Epithelial cell of proximal tubule (primary cell): ENCODE measurements at places on chromosomes 16 and 17. TPM values are rescaled to one million over a fixed set of nuclear protein-coding genes. Genes with fewer than 3 reads are reported as not detected.

DNA sequence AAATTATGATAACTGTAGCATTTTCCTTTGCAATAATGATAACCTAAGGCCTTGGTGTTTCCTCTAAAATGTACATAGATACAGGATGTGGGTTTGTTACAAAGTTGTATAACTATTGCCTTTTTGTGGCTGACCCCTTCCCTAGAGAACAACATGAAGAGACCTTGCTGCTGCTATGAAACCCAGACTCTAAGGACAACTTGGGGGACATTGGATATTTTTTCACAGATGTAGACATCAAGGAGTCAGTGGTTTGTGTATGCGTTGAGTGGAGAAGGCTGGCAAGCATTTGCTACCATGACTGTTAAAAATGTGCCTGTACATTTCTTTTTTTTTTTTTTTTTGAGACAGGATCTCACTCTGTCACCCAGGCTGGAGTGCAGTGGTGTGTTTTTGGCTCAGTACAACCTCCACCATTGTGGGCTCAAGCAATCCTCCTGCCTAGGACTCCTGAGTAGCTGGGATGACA lies 12.3 kb downstream of the HMOX2 start:
- DNase-seq = no peak

KNOP1 gene
- total RNA-seq = 16.5 and 27.4 TPM in 2 replicates

DNA sequence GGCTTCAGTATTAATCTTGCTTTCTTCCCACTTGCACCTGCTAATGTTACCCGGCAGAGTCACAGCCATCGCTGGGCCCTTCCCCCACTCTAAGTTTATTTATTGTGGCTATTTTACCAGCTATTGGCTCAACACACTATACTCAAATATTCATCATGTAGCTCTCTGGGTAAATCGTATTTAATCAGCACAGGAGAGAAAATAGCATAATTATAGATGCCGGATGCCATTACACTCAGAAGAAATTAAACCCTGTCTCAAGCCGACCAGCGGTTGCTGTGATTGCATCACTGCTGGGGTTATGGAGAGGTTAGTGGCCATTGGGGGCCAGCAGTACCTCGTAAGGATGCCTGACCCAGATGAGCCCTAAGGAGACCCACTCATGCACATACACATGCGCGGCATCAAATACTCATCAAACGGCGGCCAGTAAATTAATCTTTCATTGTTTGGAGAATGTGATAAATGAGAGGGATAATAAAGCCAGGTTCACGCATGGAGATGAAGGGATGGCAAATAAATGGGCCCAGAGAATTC lies 269.5 kb upstream of the ZFHX3 start:
- DNase-seq = no peak

DNA sequence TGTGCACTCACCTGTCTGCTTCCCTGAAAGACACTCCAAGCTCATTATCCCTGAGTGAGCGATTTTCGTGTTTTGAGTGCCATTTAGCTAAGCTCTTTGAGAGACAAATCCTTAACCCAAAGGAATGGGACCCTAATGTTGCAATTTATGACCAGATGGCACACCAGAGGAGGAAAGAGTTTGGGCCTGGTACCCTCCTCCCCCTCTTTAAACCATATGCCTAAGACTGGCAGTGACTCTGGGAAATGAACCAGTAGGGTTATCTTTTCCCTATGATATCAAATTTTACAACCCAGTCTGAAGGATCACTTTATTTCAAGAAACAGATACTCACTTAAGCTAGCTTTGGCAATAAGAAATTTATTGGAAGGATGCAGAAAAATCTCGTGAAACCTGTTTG lies 550.4 kb downstream of the TOX3 start:
- DNase-seq = no peak

DNA sequence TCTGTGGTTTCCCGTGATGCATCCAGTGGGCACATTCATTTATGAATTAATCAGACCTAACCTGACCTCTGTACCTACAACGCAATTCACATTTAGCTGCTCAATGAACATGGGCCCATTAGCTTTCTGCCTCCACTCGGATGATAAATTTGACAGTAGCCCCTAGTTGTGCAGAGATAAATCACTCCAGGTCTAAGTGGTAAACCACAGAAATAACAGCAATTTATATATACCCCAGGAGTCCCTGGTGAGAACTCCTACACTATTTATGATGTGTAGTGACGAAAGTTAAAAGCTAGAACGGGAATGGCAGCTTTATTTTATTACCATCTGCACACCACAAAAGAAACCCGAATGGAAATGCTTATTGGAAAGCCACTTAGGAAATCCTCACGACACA lies 371.5 kb downstream of the HAPSTR1 start:
- DNase-seq = no peak

KCNJ18 gene
- not detected in 2 replicates for total RNA-seq

GRCh38 chr17:74041869-74042640 lies 161.4 kb upstream of the RPL38 start:
- no peak for DNase-seq

- no peak for DNase-seq
Measured at GRCh38 chr17:41347869-41348760, 2.5 kb downstream of the KRT33A start.

KREMEN2 gene
- 0.72 and 4.2 TPM in 2 replicates for total RNA-seq

SF3B3 gene
- total RNA-seq = 65.9 and 168 TPM in 2 replicates

DNA sequence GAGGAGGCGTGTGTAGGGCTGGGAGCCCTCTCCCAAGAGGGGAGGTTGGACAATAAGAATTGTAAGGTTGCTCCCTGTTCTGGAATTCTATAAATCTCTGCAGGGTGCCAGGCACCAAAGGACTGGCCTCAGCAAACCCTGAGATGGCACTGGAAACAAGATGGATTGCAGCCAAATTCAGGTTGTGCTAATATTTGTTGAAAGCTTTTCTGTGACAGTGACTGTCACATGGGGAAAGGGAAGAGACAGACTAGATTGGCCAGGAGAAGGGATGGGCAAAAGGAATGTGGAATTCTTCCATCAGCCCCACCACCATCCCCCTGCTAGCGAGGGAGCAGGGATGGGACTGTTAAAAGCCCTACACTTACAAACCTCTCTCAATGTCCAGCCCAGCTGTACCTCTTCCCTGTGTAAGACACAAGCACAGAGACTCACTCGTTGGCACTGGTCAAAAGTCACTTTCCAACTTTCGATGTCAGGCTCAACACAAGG lies 62.4 kb downstream of the SOX9 start:
- DNase-seq = no peak

OR1F1 gene
- 0.52 TPM in 1 of 2 replicates, not detected in the other for total RNA-seq

TNP2 gene
- total RNA-seq = not detected in 2 replicates

- DNase-seq = no peak
Measured at GRCh38 chr17:12088035-12088434, 67.4 kb downstream of the MAP2K4 start.

DNA sequence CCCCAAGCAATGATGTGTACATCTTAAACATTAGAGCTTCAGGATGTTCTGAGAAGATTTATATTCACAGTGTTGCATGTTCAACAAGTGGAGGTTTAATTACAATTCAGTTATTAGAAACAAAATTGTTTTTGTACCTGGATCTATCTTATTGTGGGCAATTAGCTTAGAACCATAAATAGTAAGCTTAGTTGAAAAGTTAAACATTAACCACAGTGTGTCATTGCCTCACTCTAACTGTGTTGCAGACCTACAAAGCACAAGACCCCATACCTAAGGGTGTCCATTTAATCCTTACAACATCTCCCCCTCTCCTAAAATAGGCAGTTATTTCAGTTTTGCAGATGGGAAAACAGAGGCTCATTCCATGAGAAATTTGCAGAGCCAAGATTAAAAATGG lies 632.0 kb upstream of the SOX9 start:
- no peak for DNase-seq

CLEC19A gene
- total RNA-seq = not detected in 2 replicates

DNA sequence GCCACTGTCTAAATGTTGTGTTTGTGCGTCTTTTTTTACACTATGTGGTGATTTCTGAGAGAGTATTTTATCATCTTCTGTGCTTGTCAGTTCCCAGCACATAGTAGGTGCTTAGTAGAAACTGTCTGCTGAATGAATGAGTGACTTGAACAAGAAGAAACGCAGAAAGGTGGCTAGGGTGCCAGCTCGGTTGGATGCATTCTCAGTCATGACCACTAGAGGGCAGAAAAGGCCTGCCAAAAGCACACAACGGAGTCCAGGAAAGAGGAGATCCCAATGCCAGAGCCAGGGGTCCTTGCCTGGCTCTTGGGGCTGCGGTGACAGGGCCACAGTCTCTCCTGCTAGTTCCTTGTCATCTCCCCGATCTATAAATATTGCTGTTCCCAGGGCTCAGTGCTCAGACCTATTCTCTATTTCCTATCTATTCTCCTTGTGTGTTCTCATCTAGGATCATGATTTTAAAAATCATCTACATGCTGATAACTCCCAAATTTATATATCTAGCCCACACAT lies 57.3 kb upstream of the CCL1 start:
- no peak for DNase-seq

ZNF205 gene
- 15.8 and 22.1 TPM in 2 replicates for total RNA-seq

TADA2A gene
- total RNA-seq = 10.4 and 14.0 TPM in 2 replicates

SLC47A1 gene
- 0.52 and 1.7 TPM in 2 replicates for total RNA-seq

KRTAP3-2 gene
- not detected in 2 replicates for total RNA-seq

GRCh38 chr16:72561-73548 lies at the start of gene RHBDF1:
Gene RHBDF1 (minus strand): TSS chr16:72631. CDS start chr16:65015, 7,616 bp downstream.
- DNase-seq = no peak

DNA sequence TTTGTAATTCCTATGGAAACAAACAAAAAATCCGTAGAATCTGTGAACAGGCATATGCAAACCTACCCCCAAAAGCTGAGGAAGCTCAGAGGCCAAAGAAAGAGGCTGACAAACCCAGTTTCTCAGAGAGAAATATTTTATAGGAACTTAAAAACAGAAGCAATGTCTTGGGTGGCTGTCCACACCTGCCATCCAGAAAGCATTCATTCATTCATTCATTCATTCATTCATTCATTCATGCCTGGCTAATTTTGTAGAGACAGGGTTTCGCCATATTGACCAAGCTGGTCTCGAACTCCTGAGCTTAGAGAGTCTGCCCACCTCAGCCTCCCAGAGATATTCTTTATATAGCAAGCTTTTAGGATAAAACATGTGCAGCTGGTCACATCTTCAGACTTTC lies 154.3 kb downstream of the MRTFB start:
- DNase-seq = no peak

SLC38A8 gene
- not detected in 2 replicates for total RNA-seq

GRCh38 chr17:43070257-43070656 lies 45.2 kb downstream of the RND2 start:
- no peak for DNase-seq

GRCh38 chr17:79797492-79798298 lies 818 bp upstream of the CBX8 start:
- no peak for DNase-seq

APOH gene
- not detected in 2 replicates for total RNA-seq

GRCh38 chr16:90022209-90023077 lies 3.2 kb upstream of the DBNDD1 start:
- peak; percentile 33 for DNase-seq

DNA sequence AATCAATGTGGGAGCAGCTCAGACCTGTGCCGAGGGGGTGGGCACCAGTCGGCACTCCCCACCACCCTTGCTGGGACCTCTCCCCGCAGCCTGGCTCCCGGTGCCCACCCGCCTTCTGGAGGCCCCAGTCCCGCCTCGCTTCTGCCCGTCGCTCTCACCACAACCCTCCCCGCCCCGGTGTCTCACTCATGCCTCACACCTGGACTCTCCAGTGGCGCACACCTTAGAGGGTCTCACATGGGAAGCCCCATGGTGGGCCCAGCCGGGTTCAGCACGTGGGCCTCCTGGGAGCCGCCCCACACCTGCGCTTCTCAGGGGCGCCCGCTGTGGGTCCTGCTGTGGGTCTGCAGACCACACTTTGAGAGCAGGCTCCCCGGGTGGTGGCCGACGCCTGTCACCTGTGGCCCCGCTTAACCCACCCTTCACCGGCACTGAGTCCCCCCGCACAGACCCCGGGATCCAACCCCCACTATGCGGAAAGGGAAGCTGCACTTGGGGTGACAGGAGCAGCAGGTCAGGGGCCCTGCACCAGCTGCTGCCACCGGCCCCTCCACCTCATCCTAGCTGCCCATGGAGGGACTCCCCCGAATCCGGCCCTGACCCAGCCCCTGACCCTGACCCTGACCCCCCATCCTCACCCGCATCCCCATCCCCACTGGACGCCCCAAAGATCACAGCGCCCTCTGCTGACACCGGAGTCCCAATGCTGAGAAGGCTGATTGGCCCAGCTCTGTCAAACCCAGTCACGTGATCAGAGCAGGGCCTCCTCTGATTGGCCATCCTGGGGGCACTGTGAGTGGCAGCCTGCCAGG lies 27.4 kb upstream of the SLC38A10 start:
- no peak for DNase-seq

FNDC8 gene
- total RNA-seq = not detected in 2 replicates

- DNase-seq = peak; percentile 68
Measured at GRCh38 chr17:17710728-17711541, 29.7 kb downstream of the RAI1 start.

- DNase-seq = no peak
Measured at GRCh38 chr16:67170168-67170948, at the start of gene NOL3. Gene NOL3 (plus strand): TSS chr16:67170538.

DNA sequence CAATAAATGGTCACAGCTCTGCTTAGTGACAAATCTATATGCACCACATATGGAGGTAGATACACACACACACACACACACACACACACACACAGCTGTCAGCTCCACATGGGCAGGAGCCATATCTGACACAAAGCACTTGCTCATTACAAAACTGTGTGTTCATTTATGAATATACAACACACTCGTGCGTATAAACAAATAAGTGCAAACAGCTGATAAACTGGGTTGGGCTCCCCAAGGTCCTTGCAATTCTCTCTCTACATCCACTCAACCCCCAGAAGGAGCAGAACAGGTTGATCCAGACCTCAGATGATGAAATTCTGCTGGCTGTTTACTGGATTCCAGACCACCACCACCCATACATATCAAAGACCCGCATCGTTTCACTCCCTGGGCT lies 140.7 kb downstream of the XYLT1 start:
- DNase-seq = no peak

DNA sequence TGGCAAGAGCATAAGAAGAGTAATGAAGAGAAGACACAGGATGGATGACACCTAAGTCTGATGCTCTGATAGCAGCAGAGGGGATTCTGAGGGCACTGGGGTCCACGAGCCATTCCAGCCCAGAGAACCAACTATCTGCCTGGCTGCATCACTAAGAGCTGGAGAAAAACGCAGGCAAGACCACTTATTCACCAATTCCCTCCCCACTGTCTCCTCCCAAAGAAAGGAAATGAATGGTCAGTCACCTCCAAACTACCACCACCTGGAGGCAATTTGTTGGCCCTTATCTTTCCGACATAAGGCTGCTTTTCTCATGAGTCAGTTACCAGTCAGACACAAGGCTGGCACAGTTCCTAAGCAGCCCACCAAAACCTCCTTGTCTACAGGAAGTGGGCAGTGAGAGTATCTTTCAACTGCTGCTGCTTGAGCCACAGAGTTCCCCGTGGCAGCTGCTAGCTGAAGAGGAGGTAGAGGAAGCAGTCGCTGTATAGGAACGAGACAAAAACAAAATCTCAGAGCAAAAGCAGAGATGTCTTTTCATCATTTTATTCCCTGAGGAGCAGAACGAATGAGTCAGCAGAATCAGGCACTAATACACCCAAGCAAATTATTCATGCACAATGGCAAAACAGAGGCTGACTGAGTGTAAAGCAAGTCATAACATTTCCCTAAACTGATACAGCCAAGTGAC lies 111.1 kb downstream of the SMG6 start:
- no peak for DNase-seq
